ENCODE measurements at places on chromosomes 4 and X.

DNA sequence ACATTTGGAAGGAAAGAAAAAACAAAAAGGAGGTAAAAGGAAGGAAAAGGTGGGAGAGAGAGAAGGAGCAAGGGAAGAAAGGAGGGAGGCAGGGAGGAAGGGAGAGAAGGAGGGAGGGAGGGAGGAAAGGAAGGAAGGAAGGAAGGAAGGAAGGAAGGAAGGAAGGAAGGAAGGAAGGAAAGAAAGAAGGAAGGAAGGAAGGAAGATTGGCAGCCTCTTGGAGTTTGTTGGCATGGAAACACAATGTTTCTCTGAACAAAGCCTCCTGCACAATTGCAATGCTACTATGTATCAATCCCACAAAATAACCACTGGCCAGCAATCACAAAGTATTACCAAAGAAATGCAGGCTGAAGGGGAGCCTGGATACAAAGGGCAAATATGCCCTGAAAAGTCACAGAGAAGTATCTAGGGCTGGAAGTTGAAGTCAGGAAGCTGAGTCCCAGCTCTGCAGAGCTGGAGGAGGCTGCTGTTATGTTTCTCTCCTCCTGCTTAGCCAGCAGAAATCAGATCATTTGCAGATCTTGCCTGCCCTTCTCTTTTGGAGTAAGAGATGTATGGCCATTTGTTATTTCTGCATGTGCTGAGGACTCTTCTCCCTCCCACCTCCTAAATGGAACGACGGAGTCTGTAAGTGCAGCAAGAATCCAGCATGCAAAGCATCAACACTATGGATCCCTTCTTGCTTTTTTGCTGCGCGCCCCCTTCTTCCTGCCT, 195.9 kb upstream of the LDB2 start:
- DNase-seq, result no peak

DNA sequence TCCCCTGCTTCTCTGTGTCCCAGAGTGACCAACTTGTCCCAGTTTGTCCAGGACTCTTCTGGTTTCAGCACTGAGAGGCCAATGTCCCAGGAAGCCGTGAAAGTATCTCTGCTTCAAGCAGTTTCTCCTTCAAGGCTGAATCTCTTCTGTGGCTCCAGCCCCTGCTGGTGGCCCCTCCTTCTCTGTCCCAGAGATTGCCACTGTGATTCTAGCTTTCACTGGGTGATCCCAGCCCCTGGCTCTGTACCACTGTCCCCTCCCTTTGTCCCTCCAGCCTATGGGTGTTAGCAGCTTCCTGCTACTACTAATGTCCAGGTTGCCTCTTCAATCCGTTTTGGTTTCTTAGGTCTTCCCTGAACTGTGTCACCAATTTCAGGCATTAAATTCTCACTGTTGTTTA, 70.5 kb downstream of the SOX3 start:
- no peak for DNase-seq

DNA sequence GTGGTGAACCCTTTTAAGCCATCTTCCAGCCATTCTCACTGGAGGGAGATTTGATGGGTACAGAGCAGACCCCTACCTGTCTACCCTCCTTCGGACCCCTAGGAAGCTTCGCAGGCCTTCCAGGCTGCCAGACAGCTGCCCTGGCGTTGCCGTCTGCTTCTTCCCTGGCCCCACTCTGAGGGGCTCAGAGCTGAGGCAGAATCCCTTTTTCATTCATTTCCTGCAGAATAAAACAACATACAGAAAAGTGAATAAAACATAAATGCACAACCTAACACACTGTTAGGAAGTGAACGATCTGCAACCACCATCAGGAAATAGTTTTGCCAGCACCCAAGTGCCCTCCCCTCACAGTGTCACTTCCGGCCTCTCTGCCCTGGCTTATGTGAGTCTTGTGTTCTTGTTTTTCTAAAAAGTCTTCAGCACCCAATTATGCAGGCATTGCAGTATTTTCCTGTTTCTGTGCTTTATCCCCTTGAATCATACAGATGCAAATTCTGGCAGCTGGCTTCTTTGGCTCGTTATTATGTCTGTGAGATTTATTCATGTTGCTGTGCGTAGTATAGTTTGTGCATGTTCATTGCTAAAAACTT, 5.6 kb upstream of the ADD1 start:
- DNase-seq, result peak; percentile 54

- no peak for DNase-seq
Observed at GRCh38 chr4:20764366-20764992, 64.2 kb downstream of the PACRGL start.

- DNase-seq, result no peak
Observed at GRCh38 chrX:87702795-87703194, 185.2 kb downstream of the KLHL4 start.

GRCh38 chrX:133207751-133208150, 10.4 kb downstream of the TFDP3 start:
- DNase-seq, result no peak

DNA sequence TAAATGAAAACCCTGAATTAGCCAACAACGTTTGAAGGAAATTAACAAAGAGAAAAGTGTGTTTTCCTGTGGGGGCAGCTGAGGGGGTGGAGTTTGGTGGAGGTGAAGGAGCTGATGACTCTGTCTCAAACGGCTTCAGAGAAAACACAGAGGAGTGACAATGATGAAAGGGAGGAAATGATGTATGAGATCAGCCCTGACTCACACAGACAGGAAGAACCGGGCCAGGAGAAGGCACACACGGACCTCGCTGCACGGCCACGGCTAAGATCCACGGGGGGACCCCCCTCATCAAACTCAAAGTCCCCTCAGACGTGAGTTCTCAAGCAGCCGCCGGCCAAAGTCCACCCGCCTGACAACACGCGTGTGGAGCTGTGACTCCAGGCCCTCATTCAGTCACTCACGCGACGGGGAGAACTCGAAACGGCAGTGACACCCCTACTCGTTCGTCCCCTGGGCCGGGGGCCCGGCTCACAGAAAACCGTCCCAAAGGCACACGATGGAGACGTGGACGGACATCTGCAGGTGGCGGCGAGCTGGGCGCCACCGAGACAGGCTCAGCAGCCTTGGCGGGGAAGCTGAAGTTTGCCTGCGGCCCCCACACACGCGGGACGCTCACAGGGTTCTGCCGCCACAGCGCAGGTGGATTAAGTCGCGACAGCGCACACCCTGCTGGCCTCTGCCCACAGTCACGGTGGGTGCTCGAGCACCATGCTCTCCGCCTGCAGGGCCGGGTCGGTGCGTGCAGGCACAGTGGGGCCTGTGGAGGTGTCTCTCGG, 28.8 kb downstream of the PPP2R3B start:
- DNase-seq, result peak; percentile 19

GRCh38 chr4:42632653-42633382, 24.1 kb downstream of the ATP8A1 start:
- DNase-seq, result no peak

DNA sequence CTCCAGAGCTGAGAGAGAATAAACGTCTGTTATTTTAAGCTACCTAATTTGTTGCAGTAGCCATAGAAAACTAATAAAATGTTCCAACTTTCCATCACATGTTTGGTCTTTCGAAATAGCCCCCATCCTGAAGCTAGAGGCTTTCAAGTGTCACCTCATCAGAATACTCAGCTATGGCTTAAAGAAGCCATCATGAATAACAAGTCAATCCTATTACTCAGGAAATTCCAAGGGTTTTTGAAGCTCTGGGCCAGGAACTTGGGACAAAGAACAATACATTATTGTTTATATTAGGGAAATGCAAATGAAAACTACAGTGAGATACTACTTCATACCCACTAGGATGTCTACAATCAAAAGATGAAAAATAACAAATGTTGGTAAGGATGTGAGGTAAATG, 42.2 kb downstream of the TBCK start:
- DNase-seq, result no peak

DNA sequence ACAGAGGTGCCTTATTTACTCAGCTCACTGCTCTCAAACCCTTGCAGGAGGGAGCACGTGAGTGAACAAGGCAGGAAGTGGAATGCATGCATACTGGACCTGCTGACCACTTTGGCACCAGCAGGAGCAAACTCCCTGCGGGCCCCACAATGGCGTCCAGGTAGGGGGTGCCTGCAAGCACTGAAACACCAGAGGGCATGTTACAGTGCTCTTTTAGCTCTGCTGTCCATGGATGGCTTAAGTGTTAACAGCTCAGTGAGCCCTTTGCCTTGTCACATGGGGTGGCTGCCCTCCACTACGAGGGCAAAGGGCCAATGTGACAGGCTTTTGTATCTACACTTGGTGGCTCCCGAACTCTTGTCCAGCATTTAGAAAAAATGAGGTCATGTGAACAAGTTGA, 199.5 kb upstream of the UGT8 start:
- DNase-seq, result no peak

- DNase-seq, result no peak
Observed at GRCh38 chr4:183872531-183872930, 32.6 kb upstream of the STOX2 start.

- DNase-seq, result peak; percentile 67
Observed at GRCh38 chrX:40097504-40098263, at the start of gene BCOR. Gene BCOR (minus strand): TSS chrX:40097958. CDS start chrX:40077929, 20,029 bp downstream.

DNA sequence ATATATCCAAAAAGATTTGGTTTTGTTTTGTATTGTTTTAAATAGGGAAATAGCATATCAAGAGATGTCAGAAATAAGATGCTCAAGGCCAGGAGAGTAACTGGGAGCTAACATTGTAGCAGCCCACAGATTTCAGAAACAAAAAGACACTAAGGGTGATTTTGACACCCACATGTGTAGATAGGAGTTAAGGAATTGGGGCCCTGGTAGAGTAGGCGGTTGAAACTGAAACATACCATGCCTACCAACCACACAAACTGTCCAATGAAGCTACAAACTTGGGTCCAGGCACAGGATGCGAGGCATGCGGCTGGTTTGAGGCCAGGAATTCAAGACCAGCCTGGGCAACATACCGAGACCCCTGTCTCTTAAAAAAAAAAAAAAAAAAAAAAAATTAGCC, 6.3 kb upstream of the HSPA4L start:
- no peak for DNase-seq

GRCh38 chrX:129512409-129512808, 10.9 kb downstream of the SMARCA1 start:
- no peak for DNase-seq

DNA sequence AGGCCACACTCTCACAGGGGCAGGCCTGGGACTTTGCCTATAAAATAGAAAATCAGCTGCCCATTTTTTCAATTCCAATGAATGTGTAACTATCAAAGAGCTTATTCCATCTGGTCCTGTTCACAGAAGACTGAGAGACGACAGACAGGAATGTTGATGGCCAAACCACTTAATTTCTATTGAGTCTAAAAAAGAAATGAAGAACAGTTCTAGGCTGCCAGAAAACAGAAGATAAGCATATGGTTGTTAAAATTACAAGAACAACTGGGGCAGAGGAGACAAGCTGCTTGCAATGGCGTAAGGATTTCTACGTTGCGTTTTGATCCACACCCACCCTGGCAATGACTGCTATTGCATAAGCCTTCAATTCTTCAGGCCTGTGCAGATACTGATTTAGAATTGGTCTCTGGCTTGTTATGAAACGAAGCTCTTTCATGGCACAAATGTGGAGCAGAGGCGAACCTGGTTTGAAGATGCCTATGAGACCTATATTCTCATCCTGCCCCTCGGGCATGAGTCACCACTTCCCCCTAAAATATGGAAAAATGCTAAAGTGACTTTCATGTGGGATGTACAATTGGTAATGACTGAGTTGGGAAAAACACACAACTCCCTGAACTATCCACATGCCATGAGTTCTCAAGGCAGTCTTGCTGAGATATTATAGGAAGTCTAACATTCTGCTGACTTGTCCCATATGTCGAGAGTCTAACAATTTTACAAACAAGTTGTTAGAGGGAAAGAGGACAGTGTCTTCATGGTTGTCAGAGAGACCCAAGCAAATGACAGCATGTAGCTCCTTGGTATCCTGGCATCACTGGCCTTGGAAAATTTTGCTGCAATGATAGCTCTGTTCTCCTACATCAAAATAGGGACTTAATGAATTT, 37.9 kb upstream of the SORBS2 start:
- no peak for DNase-seq

- no peak for DNase-seq
Observed at GRCh38 chr4:8913121-8913857, 41.6 kb upstream of the HMX1 start.

- DNase-seq, result no peak
Observed at GRCh38 chr4:22093126-22093525, 144.6 kb upstream of the KCNIP4 start.

DNA sequence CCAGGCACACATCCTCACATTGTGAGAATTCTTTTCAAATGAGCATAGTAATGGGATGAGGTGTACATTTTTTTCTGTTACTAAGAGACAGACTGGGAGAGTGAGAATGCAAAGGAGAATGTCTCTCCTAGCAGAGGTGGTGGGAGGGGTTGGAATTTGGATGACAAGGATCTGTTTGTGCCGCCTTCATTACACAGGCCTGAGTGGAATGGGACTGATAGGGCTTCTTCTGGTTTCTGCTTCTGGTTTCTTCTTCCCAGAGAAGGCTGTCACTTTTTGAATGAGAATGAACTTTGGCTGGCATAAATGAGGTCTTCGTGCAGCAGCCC, 55.4 kb downstream of the C4orf51 start:
- no peak for DNase-seq

DNA sequence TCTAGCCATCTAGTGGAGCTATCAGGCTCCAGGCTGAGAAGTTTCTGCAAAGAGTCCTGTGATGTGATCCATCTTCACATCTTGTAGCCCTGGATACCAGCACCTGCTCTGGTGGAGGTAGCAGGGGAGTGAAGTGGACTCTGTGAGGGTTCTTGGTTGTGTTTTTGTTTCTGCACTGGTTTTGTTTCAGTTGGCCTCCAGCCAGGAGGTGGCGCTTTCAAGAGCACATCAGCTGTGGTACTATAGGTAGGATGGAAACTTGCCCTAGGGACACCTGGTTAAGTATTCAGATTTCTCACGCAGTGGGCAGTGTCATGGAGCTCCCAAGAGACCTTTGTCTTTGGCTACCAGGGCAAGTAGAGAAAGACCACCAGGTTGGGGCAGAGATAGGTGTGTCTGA, 257.5 kb upstream of the SLC7A11 start:
- no peak for DNase-seq

DNA sequence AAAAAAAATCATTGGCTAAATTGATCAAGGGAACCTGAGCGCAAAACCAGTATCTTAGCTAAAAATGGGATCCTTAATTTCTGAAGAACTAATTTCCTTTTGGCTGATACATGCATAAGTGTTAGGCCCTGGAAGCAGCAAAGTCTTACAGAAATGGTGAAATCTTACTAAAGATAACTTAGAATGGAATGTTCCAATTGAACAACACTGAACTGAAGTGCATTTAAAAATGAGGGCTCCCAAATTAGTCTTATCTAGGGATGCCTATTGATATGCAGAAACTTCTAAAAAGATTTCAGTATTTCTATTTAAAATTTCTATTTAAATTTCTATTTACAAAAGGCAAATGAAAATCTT, 120.7 kb upstream of the BANK1 start:
- no peak for DNase-seq

GRCh38 chr4:7771541-7772507, 167.8 kb downstream of the AFAP1 start:
- DNase-seq, result no peak

DNA sequence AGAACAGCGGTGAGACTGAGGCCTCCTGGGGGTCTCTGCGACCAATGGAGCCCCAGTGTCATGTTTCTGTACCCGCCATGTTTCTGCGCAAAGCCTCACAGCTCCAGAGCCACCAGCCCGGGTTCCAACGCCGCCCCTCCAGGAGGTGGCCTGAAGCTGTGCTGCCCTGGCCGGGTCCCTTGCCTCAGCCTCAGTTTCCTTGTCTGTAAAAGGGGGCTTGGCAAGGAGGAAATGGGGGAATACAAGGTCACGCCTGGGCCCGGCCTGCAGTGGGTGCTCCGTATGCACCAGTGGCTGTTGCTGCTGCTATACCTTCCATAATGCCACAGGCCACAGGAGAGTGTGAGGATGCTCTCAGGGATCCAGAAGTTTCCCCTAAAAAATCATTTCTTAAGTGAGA, 229.5 kb downstream of the AFAP1 start:
- no peak for DNase-seq
